SK-N-SH treated with all-trans-retinoic acid at 6 μM for 48 hours (cell line): ENCODE measurements at places on chromosomes 1 and 21.

- ATAC-seq, result no peak
Observed at GRCh38 chr1:21175324-21175669, 1.4 kb downstream of the EIF4G3 start.

DNA sequence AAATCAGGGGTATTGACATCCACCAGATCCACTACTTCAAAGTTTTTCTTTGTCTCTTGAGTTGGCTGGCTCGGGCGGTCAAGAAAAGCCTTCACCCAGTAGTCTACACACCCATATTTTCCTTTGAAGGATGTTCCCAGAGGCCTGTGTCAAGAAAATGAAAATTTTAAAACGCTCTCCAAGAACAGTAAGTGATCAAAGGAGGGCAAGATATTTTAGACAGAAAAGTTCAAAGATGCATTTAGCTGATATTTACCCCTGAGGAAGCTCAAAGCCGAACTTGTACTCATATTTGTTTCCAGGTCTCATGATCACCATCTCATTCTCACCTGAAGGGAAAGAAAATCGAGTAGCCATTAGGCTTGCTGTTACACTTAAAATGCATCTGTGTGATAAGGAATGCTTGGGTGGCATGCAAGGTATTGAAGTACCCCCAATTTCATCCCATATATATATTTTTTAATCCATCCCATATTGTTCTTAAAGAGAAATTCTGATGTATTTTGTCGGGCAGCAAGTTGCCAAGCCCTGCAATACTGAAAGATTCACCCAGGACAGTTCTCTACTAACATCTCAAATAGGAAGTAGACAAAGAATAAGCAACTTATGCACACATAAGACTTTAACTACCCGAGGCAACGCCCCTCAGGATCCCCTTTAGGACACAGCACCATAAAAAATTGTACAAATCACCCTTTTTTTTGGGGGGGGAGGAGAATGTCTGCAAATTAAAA, 1.1 kb downstream of the TXNIP start:
- ATAC-seq, result no peak

- no peak for ATAC-seq
Observed at GRCh38 chr1:9207086-9207485, 27.5 kb upstream of the H6PD start.

- ATAC-seq, result peak; percentile 32; the same call in 1 of the 3 replicates
Observed at GRCh38 chr1:11880911-11881748, 22.4 kb upstream of the NPPB start.

DNA sequence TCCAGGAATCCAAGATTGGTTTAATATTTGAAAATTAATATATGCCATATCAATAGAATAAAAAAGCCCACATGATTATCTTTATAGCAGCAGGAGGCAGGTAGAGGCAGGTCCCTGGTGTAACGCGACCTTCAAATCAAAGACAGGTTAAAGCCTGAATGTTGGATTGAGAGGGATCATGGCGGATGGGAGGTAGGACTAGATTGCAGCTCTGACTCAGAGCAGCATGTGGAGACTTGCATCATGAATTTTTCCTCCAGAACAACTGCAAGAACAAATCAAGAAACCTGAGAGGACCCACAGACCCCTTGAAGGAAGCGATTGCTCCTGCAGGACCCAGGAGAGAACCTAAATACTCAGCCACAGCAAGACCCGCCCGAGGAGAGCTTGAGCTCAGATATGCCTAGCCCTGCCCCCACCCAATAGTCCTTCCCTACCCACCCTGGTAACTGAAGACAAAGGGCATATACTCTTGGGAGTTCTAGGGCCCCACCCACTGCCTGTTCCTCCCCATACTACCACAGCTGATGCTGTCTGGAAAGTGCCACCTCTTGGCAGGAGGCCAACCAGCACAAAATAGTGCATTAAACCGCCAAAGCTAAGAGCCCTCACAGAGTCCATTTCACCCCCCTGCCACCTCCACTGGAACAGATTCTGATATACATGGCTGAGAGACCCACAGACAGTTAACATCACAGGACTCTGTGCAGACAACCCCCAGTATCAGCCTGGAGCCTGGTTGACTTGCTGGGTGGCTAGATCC, 19.5 kb downstream of the S100B start:
- no peak for ATAC-seq

DNA sequence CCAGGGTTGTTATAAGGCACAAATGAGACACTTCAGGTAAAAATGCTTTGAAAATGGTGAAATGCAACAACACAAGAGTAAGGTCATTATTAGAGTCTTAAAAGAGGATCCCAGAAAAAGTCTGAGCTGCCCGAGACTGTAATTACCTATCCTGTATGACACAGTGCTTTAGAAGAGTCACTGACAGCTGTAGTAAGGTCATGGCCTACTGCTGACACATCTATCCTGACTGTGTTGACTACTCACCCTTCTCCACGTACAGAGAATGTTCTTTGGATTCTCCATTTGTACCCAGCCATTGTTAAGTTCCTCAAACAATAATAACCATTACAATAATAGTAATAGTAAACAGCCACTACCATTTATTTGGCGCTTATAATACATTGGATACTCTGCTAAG, 104.4 kb downstream of the CACHD1 start:
- ATAC-seq, result no peak

DNA sequence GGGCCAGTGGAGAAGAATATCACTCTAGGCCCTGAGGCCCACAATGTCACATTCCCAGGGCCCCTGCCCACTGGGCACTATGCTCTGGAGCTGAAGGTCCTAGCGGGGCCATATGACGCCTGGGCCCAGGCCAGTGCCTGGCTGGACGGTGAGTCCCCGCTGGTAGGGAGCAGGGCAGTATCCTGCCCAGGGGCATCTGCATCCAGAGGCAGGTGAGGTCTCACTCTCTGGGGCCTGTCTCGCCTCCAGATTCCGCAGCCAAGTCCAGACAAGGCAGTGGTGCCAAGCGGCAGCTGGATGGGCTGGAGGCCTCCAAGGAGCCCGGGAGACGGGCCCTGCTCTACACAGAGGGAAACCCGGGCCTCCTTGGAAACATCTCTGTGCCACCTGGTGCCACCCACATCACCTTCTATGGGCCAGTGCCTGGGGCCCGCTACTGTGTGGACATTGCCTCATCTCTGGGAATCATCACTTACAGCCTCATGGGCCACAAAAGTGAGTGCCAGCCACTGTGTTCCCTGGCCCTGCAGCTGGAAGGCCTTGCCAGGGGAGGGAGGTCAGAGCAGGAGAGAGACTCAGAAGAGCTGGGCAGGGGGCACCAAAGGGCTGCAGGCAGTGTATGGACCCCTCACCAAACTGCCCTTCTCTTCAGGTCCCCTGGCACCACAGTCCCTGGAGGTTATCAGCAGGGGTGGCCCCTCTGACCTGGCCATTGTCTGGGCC, 11.1 kb upstream of the PTPN7 start:
- ATAC-seq, result no peak; the same call in 2 of the 3 replicates

DNA sequence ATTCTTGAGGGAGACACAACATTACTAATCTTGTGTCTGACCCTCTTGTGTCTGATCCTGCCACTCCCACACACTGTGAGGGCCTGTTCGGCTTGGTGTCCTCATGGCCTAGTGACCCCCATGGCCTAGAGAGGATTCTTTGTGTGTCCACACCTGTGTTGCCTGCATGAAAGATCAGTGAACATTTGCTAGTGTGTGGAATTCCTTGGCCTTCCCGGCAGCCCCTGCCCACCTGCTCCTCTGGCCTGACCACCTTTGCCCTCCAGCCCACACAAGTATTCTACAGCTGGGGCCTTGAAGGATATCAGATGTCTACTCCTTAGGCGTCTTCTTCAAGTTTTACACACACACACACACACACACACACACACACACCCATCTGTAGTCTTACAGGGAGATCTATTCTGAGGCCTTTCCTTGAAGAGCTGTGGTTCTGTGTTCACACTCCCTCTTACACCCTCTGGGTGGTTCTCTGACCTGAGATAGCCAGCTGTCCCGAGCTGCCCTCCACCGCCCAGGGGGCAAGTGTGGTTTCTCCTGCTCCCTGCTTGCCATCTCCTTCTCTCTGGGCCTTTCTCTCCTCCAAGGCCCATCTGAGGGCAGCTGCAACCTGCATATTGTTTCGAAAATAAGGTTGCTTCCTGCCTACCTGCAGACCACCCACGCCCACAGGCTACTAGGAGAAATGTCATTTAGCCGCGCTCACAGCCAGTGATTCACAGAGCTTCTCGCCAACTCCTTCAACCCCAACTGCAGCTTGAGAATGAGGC, 45.4 kb downstream of the CD247 start:
- ATAC-seq, result no peak; the same call in 2 of the 3 replicates

DNA sequence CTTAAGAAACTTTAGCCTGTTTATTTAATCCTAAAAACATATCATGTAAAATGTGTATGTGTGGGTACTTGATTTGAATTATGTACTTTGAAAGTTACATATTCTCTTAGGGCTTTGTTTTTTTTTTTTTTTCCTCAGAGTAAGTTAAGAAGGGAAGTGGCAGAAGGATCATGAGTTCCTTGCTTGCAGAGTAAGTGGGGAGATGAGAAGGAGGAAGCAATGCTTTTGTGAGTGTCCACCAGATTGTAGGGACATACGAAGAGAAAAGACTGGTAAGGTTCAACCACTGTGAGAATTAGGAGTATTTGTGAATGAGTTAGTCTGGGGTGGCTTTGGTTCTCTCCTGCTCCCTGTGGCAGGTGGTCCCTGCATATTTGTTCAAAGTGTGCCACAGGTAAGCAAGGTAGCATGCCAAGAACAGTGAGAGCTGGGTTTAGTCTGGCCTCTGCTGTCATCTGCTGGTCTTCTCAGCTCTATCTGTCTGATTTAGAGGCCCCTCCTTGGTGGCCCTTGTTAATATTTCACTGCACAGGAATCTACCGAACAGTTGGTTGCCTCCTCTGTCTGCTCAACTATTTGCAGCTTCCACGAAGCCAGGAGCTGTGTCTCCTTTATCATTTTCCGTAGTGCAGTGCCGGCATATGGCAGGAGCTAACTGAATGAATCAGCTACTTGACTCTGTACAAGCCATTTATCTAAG, 9.5 kb downstream of the DNM3 start:
- ATAC-seq, result no peak

DNA sequence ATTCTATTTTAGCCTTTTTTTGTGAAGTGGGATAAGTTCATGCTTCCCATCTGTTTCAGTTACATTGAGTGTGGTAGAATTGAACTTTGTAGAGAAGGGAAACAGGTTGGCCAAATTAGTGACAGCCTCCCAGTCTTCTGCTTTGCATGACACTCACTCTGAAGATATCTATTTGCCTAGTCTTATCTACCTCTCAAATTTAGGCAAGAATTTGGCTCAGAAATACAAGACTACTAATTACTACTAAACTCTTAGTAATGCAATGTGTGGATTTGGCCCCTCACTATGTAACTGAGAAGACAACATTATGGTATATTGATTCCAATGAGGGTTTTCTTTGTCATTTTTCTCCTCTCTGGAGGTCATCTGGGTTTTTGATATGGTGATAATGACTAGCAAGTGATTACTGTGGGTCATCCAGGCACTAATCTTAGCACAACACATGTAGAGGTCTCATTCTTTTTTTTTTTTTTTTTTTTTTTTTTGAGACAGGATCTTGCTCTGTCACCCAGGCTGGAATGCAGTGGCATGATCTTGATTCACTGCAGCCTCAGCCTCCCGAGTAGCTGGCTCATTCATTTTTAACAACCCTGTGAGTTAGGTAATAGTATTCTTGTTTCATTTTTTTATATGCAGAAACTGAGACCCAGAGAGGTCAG, 6.3 kb downstream of the FAM20B start:
- peak; percentile 46 for ATAC-seq

GRCh38 chr1:12448746-12449177, 169.2 kb downstream of the DHRS3 start:
- ATAC-seq, result peak; percentile 36

DNA sequence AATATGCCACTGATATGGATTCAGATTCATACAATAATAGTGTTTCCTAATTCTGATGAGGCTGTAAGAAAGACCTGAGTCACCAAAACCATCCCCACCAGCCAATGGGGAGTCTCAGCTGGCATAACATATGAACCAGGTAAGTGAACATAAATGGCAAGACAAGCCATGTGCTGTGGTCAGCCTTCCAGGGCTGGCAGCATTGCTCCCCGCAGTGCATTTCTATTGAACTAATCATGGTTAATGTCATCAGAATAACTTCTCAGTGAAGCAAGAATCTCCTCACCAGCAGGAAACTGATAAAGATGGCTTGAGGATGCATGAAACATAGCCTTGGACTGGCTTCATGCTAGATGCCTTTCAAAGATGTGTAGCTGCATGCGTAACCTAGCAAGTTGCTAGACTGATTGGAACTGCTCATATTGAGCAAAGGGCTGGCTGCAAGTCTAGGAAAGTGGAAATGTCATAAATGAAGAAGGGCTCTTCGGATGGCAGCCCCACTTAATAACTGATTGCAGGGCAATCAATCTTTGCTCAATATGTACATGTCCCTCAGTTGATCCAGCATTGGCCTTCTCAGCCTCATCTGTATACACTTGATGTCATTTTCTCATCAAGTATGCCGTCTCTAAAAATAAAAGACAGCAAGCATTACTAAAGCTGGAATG, 88.0 kb downstream of the NTNG1 start:
- no peak for ATAC-seq

GRCh38 chr1:54845772-54846171, 41.2 kb downstream of the DHCR24 start:
- ATAC-seq, result no peak

DNA sequence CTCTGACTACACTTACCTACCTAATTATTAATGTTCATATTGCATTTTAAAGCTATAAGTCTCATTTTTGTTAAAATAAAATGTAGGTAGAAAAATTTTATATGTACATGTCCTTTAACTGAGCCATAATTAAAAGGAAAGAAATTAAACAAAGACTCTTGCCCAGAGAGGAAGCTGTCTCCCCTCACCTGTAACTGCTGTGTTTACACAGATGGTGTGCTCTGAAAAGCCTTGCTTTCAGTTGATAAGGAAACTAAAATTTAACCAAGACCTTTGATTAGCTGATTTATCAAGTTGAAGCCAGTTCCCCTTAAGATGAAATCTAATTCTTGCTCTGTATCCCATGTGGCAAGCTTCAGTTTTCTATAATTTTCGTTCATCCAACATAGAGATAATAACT, 213.5 kb downstream of the LYPLAL1 start:
- no peak for ATAC-seq

DNA sequence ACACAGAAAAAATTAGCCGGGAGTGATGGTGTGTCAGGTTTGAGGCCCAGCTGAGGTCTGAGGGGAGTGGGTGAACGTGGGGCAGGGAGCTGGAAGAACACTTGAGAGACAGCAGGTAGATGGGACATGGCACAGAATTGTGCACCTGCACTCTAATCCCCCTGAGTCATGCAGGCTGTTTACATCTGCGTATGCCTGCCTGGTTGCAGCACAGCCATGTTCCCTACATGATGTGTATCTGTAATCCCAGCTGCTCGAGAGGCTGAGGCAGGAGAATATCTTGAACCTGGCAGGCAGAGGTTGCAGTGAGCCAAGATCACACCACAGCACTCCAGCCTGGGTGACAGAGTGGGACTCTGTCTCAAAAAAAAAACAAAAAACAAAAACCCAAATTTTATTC, 44.8 kb downstream of the ATP5PO start:
- no peak for ATAC-seq

GRCh38 chr1:181135437-181135731, 46.9 kb downstream of the IER5 start:
- ATAC-seq, result peak; percentile 56
